ENCODE measurements at places on chromosomes 1 and 21.
A peak's percentile ranks its signal among the peaks of the same experiment; 100 is the strongest.

- no peak for DNase-seq
These were observed 250.9 kb upstream of the SGIP1 start for GRCh38 chr1:66282891-66283621.

DNA sequence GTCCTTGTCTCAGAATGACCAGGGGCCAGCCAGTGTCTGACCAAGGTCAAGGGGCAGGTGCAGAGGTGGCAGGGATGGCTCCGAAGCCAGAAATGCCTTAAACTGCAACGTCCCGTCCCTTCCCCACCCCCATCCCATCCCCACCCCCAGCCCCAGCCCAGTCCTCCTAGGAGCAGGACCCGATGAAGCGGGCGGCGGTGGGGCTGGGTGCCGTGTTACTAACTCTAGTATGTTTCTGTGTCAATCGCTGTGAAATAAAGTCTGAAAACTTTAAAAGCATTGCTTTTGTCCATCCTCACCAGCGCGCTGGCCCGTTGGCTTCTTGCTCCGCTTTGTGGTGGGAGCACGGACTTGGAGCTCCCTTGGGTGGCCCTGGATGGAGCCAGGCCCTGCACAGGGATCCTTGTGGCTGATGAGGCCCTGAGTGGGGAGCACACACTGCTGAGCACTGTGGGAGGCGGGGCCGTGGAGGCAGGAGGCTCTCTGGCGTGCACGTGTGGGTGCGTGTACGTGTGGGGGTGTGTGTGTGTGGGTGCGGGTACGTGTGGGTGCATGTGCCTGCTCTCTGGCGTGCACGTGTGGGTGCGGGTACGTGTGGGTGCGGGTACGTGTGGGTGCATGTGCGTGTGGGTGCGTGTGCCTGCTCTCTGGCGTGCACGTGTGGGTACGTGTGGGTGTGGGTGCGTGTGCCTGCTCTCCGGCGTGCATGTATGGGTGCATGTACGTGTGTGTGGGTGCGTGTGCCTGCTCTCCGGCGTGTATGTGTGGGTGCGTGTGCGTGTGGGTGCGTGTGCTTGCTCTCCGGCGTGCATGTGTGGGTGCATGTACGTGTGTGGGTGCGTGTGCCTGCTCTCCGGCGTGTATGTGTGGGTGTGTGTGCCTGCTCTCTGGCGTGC lies 18.0 kb downstream of the RNF223 start:
- no peak for DNase-seq

DNA sequence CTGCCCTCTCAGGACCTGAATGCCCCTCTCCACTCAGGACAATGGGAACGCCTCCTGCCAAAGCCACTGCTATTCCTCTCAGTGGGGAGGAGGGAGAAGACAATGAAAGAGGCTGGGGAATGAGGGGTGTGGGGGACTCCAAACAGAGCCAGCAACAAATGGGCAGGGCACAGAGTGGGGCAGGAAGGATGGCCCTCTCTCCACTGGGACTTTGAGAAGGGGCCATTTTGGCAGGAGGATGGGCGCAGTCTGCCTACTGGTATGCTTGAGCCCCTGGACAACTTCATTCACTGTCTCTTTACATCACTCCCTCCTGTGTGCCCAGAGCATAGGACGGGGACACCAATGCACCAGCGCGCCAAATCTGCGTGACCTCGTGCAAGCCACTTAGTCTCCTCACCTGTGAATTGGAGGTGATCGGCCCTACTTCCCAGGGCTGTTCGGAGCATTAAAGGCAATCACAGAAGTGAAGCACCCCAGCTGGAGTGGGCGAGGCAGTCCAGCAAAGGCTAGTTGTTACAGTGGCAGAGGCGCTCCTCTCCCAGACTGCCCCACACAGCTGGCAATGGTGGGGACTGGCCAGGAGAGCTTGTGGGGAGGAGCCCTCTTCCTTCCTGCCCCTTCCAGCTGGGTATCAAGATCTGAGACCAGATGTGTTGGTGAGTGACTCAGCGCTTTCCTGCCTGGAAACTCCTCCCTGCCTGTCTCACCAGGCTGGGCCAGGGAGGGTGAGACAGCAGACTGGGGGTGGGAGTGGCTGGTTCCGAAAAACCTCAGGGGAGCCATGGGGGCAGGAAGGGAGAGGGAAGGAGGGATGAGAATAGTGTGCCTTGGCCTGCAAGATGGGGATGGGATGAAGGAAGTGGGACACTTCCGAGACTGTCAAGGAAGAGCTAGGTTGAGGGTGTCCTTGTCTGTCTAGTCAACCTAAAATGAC lies 22.4 kb upstream of the SYNC start:
- no peak for DNase-seq

- DNase-seq: no peak
These were observed 4.6 kb upstream of the FOXD3 start for GRCh38 chr1:63317817-63318152.

- no peak for DNase-seq
These were observed 50.9 kb upstream of the AK4 start for GRCh38 chr1:65097076-65097475.

DNA sequence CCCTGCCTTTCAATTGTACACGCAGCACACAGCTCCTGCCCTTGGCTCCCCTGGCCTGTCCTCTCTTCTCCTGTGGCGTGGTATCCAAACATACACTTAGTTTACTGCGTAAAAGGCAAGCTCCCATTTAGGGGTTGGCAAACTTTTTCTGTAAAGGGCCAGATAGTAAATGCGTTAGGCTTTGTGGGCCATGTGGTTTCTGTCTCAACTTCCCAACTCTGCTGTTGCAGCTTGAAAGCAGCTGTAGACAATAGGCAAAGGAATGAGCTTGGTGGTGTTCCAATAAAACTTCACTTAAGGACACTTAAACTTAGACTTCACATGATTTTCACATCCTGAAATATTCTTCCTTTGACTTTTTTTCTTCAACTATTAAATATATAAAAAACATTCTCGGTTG lies 63.3 kb downstream of the RHOU start:
- no peak for DNase-seq

- no peak for DNase-seq
These were observed 27.7 kb downstream of the CAPZB start for GRCh38 chr1:19457607-19458006.

DNA sequence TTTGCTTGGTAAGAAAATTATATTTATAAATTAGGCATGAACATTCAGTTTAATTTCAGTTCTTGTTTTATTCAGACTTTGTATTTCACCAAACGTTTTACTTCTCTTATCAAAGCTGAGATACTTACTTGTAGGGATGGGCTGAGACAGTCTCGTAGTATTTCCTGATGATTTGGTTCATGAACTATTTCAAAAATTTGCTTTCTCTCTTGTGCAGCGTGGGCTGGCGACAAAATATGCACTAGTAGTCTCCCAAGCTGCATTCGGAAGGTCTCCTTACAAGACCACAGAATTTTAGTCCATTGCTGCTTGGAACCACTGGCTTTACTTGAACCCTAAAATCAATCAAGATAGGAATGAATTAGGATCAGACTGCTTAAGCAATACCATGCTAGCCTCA lies 91.7 kb upstream of the GNG4 start:
- no peak for DNase-seq

DNA sequence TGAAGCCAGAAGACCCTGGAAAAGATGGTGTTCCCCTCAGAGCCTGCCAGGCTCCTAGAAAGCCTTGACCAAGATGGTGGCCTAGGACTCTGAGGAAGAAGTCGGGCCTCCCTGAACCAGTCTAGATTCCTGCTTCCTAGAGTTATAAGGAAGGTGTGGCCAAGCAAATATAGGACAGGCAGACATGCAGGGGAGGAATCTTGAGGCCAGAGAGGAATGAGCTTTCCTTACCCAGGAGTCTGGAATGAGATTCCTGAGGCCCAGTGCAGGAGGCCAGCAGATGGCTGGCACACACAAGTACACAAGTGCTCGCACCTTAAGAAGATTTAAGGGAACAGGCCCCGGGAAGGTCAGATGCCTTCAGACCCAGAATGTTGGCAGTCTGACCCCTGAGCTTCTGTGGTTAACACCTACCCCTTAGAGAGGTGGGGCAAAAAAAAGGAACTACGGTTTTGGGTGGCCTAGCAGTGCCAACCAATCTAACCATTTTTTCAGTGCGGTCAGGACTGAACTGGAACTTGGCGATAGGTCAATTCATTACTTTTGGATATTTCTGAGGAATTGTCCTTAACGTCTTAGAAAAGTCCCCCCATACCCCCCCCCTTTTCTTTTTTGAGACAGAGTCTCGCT lies 73.3 kb downstream of the MDM4 start:
- no peak for DNase-seq

DNA sequence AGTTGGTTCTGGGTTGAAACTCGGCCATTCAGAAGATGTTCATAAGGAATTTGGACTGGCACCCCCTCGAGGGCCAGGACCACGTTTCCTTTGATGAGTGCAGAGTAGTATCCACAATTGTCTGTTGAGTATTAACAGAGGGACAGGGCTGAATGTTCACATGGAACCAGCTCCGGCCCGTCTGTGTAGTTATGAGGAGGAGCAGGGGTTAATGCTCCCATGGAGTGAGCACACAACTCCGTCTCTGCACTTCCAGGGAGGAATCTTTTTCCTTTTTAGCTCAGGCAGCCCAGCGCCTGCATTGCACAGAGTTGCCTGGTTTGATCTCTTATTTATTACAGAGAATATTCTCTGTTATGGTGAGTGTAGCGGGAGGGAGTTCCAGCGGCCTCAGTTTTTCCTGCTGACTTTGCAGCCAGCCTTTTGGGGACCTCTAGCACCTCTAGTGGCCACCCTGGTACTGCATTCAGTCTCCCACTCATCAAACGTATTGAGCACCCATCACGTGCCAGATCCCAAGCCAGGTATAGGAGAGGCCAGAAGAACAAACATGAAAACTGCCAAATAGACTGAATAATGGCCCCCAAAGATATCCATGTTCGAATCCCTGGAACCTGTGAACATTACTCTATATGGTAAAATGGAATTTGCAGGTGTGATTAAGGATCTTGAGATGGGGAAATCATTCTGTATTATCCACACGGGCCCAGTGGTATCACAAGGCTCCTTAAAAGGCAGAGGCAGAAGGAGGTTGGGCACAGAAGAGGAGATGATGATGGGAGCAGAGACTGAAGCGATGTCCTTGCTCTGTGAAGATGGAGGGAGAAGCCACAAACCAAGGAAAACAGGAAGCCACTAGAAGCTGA lies 167.7 kb upstream of the CSF3R start:
- peak; percentile 63 for DNase-seq

DNA sequence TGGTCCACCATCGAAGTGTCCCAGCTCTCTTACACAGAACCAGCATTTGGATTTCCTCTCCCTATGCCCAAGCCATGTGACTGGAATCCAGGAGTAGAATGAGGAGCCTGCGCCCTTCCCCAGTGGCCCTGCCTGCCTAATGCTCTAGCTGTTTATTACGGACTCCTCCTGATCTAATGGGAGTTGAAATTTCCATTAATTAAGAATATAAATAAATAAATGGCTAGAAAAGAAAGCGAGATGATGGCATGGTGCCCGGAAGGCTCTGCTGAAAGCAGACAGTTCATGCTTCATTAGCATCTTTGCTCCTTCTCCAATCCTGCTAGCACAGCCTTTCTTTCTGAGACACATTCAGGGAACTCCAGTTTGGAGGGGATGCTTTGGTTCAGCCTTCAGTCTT lies 216.2 kb downstream of the SEC16B start:
- no peak for DNase-seq

GRCh38 chr1:54798769-54799641 lies 2.1 kb downstream of the TTC22 start:
- DNase-seq: peak; percentile 32

GRCh38 chr1:238611406-238611805 lies 720.7 kb upstream of the ZP4 start:
- DNase-seq: no peak

DNA sequence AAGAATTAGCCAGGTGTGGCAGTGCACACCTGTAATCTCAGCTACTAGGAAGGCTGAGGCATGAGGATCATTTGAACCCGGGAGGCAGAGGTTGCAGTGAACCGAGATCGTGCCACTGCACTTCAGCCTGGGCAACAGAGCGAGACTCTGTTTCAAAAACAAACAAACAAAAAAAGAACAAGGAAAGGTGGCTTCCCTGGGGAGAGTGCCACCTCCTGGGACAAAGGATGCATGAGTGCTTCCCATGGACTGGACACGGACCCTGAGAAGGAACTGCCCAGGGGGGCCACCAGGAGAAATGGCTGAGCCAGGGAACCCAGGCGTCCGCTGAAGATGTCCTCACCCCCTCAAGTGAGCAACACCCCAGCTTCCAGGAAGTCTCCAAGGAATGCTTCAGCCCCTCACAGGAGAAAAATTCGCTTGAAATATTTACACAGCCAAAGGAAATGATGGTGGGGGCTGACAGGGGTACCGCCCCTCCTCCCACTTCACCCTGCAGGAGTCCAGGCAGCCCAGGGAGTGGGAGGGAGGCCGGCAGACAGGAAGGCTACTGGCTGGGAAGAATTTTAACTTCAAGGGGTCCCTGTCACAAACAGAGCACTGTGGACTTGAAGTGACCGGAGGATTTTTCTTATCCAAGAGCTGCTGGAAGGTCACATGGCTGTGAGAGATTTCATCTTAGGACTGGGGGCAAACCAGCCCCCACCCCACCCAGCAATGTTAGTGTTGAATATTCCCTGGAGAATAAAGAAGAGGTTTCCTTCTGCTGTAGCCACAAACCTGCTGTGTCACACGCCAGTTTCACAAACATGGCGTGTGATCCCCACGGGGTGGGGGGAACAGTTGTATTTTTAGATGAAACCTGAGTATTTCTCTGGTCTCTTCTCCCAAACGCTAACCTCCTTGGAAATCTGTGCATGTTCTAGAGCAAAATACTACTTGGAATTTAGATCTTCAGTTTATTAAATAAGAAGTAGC lies 90.8 kb upstream of the SLC25A33 start:
- DNase-seq: no peak

GRCh38 chr1:241611063-241611462 lies 29.1 kb downstream of the CHML start:
- no peak for DNase-seq

GRCh38 chr1:112092656-112093371 lies 103.3 kb upstream of the KCND3 start:
- no peak for DNase-seq

DNA sequence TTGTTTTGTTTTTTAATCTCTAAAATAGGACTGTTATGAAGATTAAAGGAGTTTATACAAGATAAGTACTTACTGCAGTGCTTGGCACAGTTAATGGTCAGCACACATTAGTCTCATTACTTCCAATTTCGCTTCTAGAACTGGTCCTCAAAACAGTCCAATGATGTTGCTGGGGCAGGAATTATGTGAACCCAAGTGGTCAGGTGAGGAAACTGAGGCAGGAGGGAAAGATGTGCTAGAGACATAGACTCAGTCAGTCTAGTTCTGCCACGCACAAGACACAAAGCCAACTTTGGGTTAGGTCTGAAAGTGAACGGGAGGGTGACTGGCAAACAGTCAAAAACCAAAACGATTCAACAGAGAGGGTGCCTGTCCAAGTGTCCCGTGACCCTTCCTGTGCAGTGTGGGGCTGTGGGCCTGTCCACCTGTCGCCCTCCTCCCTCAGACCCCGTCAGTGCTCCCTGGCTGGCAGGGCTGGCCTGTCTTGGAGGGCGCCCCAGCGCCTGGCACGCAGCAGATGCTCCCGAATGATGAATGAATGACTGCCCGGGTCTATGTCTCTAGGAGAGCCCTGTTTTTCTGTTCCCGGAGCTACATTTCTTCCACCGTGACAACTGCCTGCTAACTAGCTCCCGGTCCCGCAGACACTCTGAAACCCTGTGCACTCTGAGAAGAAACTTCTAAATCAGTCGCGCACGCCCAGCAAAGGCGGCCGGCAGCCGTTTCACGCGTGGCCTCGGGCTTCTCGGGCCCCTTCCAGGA lies 2.4 kb downstream of the LRP8 start:
- no peak for DNase-seq
